ENCODE measurements at places on chromosomes 7 and 10.

GRCh38 chr7:16669581-16669980 lies 23.6 kb downstream of the BZW2 start:
- no peak for DNase-seq

GRCh38 chr7:50369143-50370026 lies 64.9 kb downstream of the IKZF1 start:
- DNase-seq: no peak

DNA sequence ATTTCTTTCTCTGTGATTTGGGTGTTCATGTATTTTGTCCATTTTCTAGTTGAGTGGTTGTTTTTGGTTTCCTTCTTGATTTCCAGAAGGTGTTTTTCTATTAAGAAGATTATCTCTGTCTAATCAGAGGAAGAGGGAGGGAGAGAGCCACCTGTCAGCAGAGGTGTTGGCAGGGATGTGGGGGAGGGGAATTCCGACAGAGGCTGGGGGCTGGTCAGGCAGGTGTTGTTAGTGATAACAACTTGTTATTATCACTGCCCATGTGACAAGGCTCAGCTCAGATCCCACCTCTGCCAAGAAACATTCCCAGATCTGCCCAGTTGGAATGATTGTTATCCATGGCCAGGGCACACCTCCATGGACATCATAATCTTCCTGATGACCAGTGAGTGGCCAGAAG lies 293.4 kb downstream of the GFRA1 start:
- no peak for DNase-seq

DNA sequence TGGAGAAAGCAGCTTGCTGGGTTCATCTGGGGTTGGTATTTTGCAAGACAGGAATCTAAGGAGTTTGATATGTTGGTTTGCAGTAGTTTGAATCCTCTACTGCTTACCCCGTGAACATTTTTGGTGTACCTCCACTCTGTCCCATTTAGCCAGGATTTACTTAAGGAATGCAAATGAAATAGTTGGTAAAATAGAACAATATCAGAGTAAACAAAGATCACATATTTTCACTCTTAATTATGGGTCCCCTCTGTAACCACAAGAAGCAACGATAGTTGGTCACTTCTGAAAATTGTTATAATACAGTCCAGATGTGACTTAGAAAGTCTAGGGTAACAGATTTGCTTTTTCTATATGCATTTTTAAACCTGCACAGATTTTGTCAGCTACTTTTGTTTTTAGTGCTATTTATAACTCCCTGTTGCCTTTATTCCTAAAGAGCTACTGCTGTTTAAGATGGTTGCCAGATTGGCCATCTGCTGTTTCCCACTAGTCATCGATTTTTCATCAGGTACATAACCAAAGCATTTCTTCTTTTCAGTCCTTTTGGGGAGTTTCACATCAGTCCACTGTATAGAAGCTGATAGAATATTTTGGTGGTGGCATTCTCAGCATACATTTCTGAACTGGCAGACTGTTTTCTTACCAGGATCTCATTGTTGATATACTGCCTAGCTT lies 37.6 kb downstream of the MAPK8 start:
- DNase-seq: no peak
